ENCODE measurements at places on chromosomes 2 and 18. TPM values are rescaled to one million over a fixed set of nuclear protein-coding genes. Genes with fewer than 3 reads are reported as not detected.

HAT1 gene
- 23.2 TPM for total RNA-seq

SEMA4C gene
- 50.0 TPM for total RNA-seq

HOXD13 gene
- under 0.01 TPM for total RNA-seq

POTEJ gene
- 0.26 TPM for total RNA-seq

DSEL gene
- total RNA-seq = 14.8 TPM

GPR55 gene
- not detected for total RNA-seq

SCN7A gene
- total RNA-seq = not detected

DLGAP1 gene
- 0.09 TPM for total RNA-seq

DLX1 gene
- not detected for total RNA-seq

SS18 gene
- 68.0 TPM for total RNA-seq

MALL gene
- 11.7 TPM for total RNA-seq

ST3GAL5 gene
- total RNA-seq = 3.0 TPM

SLC11A1 gene
- total RNA-seq = 0.09 TPM

ATP6V1B1 gene
- not detected for total RNA-seq

Measured in dermis lymphatic vessel endothelial cell (primary cell).